ENCODE measurements at places on chromosomes 1 and 21.

GRCh38 chr1:93820554-93821422, 58.2 kb downstream of the DNTTIP2 start:
- DNase-seq, result no peak

DNA sequence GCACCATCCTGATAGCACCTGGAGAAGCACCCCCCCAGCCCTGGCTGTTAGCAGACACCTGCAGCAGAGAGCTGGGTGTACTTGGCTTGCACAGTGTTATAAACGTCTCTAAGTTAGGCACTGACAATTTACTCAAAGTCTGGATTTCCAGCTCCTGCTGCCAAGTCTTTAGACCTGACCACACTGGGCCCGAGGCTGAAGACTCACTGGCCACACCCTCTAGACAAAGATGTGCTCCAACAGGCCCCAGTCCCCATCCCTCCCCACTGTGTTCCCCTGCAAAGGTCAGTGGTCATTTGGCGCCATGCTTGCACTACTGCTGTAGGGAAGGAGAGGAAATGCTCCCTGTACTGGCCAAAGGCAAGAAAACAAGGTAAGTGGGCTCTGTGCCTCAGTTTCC, 31.1 kb downstream of the PADI6 start:
- DNase-seq, result no peak

DNA sequence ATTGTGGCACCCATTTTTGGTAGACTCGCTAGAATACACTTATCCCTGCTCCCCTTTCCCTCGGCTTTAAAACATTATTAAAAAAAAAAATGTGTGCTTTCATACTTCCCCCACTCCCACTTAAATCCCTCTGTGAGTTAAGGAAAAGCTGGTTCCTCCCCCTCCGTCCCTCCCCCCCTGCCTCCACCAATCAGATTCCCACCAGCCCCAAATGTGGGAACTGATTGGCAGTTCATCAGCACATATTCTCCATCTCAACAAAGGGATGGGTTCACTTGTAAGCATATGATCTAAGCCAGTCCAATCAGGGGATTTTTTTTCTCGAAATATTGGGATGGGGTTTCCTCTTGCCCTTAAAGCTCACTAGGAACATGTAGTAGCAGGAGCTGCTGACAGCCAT, 10.8 kb upstream of the FYB2 start:
- no peak for DNase-seq

DNA sequence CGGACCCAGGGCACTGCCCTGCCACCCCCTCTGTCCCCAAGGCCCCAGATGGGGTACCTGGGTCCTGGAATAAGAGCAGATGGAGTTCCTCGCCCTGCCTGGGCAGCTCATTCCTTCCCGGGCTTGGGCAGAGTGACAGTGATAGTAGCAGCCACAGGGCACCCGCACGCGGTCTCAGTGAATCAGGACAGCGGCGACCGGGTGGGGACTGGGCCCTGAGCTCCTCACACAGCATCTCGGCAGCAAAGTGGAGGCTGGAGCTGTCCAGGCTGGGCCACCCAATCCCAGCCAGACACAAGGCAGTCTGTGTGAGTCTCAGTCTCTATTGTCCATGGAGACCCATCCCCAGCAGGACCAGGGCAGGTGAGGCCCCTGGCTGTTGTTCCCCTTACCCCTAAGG, 37.4 kb upstream of the CCDC27 start:
- no peak for DNase-seq

GRCh38 chr1:220680085-220680687, 10.0 kb upstream of the C1orf115 start:
- peak; percentile 15 for DNase-seq

- peak; percentile 7 for DNase-seq
These were observed 10.5 kb downstream of the OTUD3 start for GRCh38 chr1:19892628-19893168.

DNA sequence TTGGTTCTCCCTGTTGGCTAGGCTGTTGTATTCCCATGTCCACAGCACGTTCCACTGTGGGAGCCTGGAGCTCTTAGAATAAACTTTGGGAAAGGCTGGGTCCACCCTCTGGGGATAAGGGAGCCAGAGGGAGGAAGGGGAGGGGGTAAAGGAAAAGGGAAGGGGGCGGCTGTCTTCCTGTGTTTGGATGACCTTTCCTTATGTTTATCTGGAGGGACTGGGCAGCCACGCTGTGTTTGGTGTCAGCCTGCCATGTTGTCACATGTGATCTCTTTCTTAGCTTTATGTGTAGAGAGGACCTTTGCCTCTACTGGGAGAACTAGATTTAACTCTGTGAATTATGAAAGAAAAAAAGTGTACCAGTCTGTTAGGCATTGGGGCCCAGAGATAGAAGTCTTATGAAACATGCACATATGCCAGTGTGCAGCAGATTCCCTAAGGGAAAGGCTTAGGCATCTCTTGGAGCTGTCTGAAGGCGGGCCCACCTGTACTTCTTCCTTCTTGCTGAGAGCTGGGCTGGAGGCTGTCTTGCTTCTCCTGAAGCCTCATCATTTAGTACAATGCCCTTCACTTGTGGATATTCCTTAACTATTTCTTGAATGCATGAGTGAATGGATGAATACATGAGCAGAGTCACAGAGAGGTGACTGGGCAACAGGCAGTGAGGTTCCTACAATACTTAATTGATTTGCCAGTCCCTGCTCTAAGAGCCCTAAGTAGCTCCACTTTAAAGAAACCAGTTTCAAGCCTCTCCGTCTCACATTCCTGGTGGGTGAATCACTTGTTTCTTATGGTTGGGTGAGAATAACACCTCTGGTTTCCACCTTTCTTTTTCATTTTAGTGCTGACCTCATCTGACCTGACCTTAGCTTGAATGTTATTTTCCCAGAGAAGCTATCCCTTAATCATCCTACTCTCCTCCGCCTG, 62.5 kb upstream of the ARHGAP29 start:
- no peak for DNase-seq

DNA sequence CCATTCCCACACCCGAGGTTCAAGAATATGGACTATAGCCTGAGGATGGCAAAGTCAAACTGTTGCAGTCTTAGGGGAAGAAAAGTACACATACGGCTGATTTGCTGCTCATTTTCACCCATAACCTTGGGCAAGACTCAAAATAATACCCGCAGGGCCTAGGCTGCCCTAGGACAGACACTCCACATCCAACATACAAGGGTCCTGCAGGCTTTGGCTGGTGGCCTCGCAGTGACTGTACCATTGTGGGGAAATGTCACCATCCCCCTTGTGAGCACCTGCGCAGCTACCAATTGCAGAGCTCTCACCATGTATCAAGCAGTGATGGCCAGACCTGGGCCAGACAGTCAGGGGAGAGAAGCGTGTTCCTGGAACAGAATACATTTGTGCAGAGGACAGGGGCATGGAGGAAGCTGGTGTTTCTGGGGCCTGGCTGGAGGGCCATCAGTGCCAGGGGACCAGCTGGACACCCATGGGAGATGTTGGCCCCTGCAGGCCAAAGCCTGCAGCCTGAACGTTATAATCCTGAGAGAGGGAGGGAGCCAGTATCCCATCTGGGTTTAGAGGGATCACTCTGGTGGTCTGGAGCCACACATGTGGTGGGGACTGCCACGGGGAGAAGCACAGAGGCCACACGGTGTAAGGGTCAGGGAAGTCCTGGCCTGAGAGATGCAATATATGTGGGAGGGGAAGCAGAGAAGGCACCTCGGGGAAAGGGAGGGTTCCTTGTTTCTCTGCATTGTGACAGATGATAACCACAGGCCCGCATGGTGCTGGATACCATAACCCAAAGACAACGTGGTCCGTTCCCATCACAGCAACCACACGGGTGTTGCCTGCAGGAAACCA, 101.2 kb downstream of the GLIS1 start:
- no peak for DNase-seq

Measured in inflammatory macrophage treated with lipopolysaccharide for 1 hour (primary cell).